ENCODE measurements at places on chromosomes 1 and 21.

GRCh38 chr21:42973309-42973990, 912 bp upstream of the PKNOX1 start:
- DNase-seq, result no peak

- DNase-seq, result no peak
Observed at GRCh38 chr1:245469734-245470133, 314.9 kb downstream of the KIF26B start.

DNA sequence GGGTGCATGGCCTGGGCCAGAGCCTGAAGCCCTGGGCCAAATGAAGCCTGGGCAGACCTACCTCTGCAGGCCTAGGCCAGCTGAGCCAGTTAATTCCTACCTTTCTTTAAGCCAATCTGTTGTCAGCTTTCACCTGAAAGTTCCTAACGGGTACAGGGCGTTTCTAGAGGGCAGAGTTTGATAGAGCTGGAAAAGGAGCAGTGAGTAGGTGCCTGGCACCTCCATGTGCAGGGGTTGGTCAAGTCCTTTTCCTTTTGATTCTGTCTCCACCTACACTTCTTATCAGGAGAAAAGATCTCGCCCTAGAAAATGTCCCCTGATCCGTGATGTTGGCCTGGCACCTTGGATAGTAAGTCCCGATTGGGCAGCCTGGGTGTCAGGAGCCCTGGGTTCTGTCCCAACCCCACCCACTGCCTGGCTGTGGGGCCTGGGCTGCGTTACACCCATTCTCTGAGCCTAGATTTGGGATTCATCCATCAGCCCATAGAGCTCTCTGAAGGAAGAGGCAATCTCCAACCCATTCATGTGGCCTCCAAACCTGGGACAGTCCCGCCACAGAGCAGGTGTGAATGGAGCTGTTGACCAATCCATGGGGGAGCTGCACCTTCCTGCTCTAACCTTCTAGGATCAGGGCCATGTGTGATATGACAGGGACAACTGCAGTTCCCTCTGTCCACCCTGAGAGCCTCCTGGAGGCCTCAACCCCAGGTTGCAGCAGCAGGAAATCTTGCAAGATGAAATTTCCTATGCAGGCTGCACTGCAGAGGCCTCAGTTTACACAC, 304.3 kb downstream of the MATN1 start:
- no peak for DNase-seq

- no peak for DNase-seq
Observed at GRCh38 chr1:112720800-112721199, 5.7 kb upstream of the PPM1J start.

DNA sequence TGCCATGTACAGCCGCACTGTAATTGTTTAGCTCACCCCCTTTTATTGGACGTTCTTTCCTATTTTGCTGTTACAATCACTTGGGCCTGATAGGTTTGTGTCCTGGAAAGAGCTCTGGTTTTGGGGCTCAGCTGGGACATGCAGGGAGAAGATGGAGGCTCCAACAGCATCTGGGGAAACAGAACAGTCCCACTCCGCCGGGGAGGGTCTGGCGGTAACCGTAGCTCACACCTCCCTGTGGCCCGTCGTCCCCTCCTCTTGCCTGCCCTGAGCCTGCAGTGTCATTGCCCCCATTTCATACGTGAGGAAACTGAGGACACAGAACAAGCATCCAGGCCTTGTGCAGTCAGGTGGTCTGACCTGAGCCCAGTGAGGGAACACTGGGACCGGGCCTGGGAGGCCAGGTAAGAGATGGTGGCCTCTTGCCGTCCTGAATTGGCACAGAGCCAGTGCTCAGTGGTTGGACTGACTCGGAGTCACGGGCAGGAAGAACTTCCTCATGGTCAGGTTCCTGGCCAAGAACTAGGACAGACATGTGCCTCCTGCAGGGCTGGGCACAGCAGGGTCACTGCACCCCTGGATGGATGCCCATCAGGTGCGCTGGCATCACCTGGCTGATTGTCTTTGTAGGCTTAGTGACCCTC, 41.8 kb downstream of the S100B start:
- DNase-seq, result no peak

DNA sequence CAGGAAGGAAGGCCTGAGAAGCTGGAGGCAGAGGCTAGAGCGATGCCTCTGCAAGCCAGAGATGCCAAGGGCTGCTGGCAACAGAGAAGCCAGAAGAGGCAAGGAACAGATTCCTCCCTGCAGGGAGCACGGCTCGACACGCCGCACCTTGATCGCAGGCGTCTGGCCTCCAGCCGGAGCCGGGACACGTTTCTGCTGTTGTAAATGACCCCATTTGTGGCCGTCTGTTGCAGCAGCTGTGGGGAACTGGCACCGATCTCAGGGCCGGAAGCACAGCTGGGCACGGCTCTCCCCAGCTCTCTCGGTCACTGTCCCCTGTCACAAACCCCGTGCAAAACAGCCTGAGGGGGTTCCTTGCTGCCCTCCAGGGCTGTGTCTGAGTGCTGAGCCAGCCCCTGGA, 59.6 kb downstream of the SIK1 start:
- DNase-seq, result no peak

DNA sequence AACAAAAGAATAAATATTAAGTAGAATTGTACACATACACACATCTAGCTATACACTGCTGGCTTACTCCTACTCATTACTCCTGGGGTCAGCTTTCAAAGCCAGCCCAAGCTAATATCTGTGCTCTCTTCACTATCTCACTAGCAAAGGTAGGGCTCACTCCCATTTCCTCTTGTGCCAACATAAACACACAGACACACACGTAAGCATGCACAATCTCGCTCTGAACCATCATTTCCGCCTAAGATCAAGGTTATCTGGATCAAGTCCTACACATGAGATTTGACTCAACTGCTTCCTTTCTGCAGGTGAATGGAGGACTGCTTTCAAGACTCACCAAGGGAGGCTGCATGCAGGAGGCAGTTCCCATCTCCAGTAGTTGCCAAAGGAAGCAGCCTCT, 28.8 kb upstream of the MTMR11 start:
- peak; percentile 23 for DNase-seq

DNA sequence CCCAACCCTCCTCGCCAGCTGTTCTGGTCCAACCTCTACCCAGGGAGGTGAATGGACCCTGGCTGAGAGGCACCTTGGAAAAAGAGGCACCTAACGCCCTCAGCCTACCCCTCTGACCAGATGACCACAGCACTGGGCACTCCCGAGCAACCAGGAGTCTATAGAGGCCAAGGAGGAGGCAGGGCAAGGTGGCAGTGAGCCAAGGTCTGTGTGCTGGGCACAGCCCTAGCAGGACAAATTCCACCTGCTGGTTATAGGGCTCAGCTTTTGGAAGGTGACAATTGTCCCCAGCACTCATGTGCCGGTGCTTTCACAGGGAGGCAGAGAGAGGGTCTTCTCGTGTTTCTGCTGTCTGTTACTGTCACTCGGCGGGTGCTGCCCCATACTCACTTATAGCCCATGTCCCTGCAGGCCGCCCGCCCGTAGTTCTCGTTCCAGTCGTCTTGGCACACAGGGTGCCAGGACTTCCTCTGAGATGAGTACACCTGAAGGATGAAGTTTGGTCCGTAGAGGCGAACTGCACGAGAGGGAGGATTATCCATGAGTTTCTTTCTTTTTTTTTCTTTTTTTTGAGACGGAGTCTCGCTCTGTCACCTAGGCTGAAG, 27.8 kb downstream of the TMPRSS2 start:
- DNase-seq, result no peak
